ENCODE measurements at places on chromosomes 16 and 17. TPM values are rescaled to one million over a fixed set of nuclear protein-coding genes. Genes with fewer than 3 reads are reported as not detected.

MEIOB gene
- 0.30 TPM for total RNA-seq

TNFRSF13B gene
- total RNA-seq, result not detected

ITGAD gene
- total RNA-seq, result not detected

SLC35G6 gene
- total RNA-seq, result not detected

CBFA2T3 gene
- total RNA-seq, result not detected

CDH15 gene
- total RNA-seq, result not detected

KRTAP4-1 gene
- total RNA-seq, result not detected

Data from epithelial cell of umbilical artery (primary cell).